ENCODE measurements at places on chromosomes 16 and 17.
A peak's percentile ranks its signal among the peaks of the same experiment; 100 is the strongest.

DNA sequence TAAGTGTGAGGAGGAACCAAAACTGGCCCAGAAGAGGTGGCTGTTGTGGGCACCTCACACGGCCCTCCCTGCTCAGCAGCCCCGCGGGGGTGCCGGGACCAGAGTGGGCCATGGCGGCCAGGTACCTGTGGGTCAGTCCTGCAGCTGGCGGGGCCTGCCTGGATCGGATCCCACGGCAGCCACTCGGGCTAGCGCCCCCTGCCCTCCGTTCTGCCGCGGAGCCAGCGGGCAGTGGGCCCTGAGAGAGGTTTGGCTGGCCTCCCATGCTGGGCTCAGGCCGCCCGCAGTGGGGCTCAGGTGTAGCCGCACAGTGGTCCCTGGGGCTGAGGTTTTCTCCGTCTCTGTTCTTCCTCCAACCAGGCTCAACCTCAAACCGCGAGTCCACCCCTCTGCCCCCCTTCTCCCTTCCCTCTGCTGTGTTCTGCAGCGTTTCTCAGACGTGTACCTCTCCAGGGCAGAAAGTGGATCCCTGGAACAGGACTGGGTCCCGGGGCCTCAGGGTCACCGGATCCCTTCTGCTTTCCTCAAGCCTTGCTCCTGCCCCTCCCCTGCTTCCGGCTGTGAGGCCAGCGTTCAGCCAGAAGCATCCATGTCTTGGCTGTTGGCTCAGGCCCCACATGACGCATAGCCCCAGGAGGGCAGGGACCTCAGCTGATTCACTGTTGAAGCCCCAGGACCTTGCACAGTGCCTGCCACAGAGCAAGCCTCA is 28.6 kb upstream of the ITGA3 start:
- DNase-seq, result peak; percentile 81

GRCh38 chr17:31842195-31843069 is 16.6 kb downstream of the COPRS start:
- peak; percentile 85 for DNase-seq

GRCh38 chr17:3890082-3890877 is 2.6 kb downstream of the CAMKK1 start:
- DNase-seq, result peak; percentile 94

GRCh38 chr17:3693829-3694231 is 2.1 kb downstream of the P2RX5 start:
- no peak for DNase-seq

DNA sequence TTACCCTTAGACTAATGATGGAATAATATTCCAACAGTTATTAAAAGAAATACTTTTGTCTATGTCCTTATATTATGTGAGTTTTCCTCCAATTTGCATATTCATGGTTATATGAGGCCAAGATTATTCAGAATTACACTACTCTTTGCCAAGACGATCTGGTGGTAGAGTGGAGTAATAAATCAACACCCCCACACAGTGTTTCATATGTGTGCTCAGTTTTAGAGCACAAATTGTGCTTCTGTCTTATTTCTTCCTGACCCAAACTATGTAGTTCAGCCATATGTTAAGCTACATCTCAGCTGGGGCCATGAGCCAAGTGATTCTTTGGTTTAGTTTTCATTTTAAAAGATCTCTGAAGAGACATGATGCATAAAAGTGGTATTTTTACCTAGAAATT is 26.9 kb upstream of the PPM1E start:
- no peak for DNase-seq

- DNase-seq, result no peak
These were observed 2.3 kb upstream of the ZNF500 start for GRCh38 chr16:4769306-4769638.

DNA sequence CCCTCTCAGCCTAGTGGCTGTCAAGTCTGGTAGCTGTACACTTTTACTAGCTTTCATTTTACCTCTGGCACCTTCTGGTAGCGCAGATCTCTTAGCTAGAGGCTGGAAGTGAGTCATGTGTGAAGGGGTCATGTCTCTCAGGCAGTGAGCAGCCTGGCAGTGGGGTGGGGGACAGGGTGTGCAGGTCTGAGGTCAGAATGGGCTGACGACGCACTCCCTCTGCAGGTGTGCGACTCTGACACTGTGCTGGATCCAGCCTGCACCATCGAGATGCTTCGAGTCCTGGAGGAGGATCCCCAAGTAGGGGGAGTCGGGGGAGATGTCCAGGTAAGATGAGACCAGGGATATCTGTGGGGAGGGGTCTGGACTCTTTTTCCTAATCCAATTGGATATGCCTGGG is 7.8 kb downstream of the HAS3 start:
- no peak for DNase-seq

DNA sequence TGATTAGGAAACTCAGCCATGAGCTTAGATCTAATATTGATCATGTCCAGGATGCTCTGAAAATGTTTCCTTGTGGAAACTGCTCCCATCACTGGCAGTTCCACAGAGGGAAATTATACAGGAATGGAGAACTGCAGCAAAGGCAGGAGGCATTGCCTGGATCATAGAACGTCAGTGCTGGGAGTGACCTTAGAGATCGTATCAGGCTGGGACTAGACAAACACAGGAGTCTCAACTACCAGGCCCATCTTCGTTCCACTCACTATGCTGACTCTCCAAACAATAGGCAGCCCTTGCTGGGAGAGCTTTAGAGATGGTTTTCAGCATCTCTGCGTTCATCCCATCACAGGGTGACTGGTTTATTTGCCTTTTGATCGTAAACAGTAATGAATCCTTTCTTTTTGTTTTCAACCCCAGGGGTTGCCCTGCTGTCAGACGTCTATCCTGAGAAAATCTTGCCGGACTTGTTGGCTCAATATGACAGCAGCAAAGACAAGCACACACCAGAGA is 130.3 kb downstream of the TANGO6 start:
- DNase-seq, result no peak

DNA sequence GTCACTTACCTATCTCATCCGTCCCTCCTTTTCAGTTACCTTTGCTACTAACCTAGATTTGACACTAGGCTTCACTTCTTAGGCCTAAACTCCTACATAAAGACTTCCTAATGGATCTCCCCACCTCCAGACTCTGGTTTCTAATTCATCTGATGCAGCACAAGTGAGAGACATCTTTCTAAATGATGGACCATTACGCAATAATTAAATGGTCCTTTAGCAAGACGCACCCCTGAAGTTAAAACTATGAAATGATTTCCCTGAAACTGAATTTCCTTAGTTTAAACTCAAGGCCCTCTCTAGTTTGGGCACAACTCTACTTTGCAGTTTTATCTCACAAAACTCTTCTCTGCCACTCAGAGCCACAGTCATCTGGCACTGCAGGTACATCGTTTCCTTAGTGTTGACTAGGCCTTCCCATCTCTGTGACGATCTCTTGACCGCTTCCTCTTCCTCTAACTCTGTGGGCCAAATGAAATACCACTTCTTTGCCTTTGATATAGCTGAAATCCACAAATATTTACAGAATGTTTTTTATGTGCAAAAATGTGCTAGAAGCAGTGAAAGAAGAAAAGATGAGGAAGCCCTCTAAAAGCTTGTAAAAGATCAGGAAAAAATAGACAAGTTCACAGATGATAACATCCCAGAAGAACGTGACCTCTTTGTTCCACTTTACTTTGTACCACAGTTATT is 3.3 kb downstream of the SYNRG start:
- peak; percentile 51 for DNase-seq

GRCh38 chr16:10965440-10966061 is 21.2 kb downstream of the CLEC16A start:
- peak; percentile 45 for DNase-seq

GRCh38 chr17:18018411-18018921 is 20.5 kb downstream of the ATPAF2 start:
- DNase-seq, result no peak

- DNase-seq, result no peak
These were observed 19.0 kb downstream of the SLC7A6 start for GRCh38 chr16:68283346-68283745.

DNA sequence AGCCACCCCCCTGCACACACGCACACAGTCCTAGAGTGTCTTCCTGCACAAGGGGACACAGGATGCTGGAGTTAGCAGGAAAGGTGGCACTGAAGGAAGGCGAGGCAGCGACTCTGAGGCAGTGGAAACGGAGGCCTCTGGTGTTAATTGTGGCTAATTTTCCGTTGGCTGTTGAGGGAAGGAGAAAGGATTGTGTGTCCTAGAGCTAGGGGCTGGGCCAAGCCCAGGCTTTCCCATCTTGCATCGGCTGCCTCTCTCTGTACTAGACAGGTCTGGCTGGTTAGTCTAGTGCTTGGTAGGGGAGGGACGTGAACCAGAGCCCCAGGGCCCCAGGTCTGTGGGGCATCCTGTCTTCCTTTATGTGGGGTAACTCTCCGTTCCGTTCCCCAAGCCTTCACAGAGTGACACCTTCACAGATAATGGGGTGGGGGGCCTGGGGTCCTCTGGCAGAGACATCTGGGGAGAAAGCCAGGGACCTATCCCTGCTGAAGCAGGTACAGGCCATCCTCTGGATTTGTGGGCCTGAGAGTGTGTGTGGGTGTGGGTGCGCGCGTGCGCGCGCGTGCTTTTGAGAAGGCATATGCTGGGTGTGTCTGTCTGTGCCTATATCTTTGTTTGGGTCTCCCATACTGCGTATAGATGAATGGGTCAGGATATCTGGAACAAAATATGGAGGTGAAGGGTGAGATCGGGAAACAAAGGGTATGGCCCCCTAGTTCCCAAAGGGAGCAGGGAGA is at the start of gene CHD3:
Gene CHD3, plus strand, starts transcription at position 606 of the 737 bp plus-strand sequence. CDS start 212 bp downstream, outside the sequence.
- no peak for DNase-seq

DNA sequence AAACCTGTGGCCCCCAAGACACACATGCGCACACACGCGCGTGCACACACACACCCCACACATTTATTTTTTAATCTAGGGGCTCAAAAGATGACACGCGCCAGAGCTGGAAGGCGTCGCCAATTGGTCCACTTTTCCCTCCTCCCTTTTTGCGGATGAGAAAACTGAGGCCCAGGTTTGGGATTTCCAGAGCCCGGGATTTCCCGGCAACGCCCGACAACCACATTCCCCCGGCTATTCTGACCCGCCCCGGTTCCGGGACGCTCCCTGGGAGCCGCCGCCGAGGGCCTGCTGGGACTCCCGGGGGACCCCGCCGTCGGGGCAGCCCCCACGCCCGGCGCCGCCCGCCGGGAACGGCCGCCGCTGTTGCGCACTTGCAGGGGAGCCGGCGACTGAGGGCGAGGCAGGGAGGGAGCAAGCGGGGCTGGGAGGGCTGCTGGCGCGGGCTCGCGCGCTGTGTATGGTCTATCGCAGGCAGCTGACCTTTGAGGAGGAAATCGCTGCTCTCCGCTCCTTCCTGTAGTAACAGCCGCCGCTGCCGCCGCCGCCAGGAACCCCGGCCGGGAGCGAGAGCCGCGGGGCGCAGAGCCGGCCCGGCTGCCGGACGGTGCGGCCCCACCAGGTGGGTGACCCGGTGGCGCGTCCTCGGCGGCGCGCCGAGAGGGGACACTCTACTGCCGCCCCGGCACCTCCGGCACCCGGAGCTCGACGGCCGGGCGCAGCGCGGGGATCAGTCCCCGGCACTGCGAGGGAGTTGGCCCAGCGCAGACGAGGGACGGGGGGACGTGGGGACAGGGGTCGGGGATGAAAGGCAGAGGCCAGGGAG is at the start of gene STAT5A:
Gene STAT5A, plus strand, starts transcription at position 522 of the 826 bp plus-strand sequence. CDS start 914 bp downstream, outside the sequence.
- peak; percentile 90 for DNase-seq

DNA sequence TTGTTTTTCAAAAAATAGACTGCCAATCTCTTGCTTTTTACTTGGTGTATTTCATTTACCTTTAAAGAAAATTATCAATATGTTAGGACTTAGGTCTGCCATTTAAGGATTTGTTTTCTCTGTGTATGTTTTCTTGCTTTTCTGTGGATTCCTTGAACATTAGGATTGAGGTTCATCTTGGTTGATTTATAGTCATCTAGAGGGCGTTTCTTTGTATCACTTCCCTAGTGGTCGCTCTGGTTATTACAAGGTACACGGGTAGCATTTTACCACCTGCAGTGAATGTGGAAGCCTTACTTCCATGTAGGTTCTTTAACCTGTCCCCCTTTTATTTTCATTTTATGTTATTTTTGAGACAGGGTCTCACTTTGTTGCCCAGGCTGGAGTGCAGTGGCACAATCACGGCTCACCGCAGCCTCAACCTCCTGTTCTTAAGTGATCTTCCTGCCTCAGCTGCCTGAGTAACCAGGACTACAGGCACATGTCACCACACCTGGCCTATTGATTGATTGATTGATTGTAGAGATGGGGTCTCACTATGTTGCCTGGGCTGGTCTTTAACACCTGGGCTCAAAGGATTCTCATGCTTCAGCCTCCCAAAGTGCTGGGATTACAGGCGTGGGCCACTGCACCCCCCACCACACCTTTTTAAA is 35.2 kb upstream of the CBX4 start:
- DNase-seq, result peak; percentile 53

GRCh38 chr16:71464231-71464630 is 2.2 kb upstream of the ZNF23 start:
- no peak for DNase-seq

DNA sequence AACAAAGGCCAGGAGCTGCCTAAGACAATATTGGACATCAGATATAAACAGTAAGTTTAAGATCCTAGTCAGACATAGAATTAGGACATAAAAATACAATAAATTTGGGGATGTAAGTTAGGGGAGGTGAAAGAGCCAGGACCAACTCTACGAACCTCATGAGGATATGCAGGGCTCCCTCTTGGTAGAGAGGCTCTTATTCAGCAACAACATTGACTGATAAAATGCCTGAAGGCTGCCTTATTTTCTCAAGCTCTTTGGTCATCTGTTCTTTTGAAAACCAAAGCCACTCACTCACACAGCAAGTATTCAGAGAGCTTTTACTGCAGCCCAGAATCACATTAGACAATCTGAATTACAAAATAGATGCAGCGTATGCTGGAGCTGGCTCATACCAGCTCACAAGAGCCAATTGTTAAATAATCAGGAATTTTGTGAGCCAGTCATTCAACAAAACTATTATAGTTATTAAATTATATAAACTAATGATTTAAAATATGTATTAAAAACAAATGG is 108.6 kb upstream of the CLEC3A start:
- DNase-seq, result no peak

- DNase-seq, result no peak
These were observed 560 bp upstream of the RUSF1 start for GRCh38 chr16:31508706-31509195.

DNA sequence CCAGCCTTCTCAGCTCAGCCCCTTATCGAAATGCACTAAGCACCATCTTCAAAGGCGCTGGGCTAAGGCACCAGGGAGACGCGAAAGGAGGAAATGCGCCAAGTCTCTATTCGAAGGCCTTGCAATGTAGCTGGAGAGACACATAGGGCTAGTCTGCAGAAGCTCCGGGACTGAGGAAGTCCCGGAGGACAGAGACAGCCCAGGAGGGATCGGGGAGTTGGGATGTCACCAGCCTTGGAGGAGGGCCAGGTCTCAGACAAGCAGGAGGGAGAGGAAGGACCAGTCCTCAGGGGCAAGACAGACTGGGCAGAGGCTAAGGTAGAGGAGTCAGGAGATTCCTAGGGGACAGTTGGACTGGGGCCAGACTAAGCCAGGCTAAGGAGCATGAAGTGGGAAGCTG is 8.5 kb downstream of the C17orf100 start:
- peak; percentile 67 for DNase-seq

DNA sequence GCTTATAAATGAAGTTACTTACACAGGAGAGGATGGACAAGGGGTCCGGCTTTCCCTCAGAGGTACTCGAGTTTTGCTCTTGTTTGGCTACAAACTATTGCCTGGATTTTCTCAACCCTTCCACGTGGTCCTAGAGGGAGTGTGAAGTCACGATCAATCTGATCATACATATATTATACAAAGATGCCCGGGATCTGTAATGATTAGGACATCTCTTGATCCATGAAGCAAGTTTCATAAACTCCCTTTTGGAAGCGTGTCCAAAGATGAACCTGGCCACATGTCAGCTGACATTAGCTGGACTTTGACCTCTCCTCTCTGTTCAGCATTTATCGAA is 2.3 kb upstream of the CDH11 start:
- no peak for DNase-seq

All from NB4 (cell line).